ENCODE measurements at places on chromosomes 5 and 9. TPM values are rescaled to one million over a fixed set of nuclear protein-coding genes. Genes with fewer than 3 reads are reported as not detected.

- DNase-seq, result no peak
Measured at GRCh38 chr9:91905991-91906469, 44.0 kb downstream of the ROR2 start.

- no peak for DNase-seq
Measured at GRCh38 chr5:124655251-124655917, 91.1 kb downstream of the ZNF608 start.

- DNase-seq, result no peak
Measured at GRCh38 chr5:67686746-67687145, 490.1 kb upstream of the CD180 start.

GRCh38 chr5:168467755-168468330 is 18.4 kb upstream of the RARS1 start:
- DNase-seq, result no peak

- DNase-seq, result no peak
Measured at GRCh38 chr9:75914883-75915452, 24.5 kb downstream of the PCSK5 start.

MUSK gene
- total RNA-seq, result 1.0 TPM

ZFP2 gene
- total RNA-seq, result 0.70 TPM

All from Right ventricle myocardium inferior (tissue), 1 donor.